ACHN (cell line): ENCODE measurements at places on chromosomes 16 and 17.
A peak's percentile ranks its signal among the peaks of the same experiment; 100 is the strongest.

DNA sequence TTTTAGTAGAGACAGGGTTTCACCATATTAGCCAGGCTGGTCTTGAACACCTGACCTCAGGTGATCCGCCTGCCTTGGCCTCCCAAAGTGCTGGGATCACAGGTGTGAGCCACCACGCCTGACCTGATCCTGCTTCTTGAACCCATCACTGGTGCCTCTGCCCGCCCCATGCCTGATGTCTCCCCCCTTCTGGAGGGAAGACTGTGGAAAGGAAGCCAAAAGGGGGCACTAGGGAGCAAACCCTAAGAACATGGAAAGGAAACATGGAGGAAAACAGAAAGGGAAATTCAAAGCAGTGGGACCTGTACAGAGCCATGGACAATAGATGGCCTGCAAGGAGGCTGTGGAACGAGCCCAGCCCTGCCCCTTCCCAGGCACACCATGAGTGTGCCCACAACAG lies 31.1 kb upstream of the FASN start:
- no peak for DNase-seq

DNA sequence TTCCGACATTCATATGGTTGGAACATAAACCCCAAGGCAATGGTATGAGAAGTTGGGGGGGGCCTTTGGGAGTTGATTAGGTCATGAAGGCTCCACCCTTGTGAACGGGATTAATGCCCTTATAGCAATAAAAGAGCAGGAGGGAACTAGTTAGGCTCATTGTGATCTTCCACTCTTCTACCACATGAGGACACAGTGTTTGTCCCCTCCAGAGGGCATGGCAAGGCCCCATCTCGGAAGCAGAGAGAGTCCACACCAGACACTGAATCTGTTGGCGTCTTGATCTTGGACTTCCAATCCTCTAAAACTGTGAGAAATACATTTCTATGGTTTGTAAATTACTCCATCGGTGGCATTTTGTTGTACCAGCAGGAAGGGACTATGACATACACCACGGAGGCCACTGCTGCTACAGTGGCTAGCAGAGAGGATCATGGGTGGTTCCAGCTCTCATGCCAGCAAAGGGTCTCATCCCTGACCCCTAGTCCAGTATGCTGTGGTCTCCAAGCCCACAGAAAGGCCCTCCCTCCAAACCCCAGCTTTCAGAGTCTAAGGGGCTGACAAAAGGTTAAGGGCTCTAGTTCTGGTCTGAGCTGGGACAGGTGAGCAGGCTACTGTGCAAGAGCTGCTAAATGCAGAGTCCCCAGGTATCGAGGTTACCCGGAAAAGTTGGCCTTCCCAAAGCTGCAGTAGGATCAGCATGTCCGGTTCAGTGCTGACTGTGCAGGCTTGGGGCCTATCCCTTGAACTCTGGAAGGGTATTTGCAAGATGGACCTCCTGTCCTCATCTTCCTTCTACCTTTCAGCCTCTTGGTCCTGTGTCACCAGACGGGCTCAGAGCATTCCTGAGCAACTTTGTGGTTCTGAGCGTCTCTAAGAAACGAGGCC lies 12.2 kb downstream of the CCR7 start:
- DNase-seq, result no peak

- DNase-seq, result no peak
These were observed 16.6 kb upstream of the IL21R start for GRCh38 chr16:27385398-27385797.

- no peak for DNase-seq
These were observed 1.7 kb downstream of the MLST8 start for GRCh38 chr16:2206780-2207433.

GRCh38 chr16:61909074-61909473 lies 127.2 kb downstream of the CDH8 start:
- no peak for DNase-seq

DNA sequence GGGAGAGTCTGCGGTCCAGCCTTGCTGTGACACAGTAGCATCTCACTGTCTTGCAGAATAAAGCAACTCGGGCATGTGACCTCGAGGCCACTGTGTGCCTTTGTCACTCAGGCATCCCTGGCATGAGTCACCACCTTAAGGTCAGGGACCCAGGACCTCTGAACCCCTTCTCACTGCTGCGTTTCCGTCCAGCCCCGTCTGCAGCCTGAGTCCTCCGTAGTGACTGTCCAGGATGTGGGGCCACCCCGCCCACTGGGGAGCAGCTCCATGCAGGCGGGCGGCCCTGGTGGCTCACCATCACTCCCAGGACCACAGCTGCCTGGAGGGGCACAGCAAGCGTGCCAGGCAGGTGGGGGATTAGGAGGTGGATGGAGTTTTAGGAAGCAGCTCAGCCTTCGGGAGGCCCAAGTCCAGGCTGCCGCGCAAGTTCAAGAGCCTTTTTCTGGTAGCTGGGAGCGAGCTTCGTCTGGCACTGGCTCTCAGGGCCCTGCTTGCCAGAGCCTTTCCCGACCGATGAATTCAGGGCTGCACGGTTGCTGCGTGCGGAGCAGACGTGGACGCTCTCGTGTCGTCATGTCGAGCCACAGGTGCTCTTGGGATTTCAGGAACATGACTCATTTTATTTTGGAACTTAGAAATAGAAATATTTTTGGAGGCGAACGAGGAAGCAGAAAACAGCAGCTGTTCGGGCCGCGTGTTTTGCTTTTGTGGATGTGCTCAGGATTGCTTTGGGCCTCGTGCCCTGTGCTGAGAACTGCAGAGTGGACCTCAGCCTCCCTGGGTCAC lies 16.8 kb downstream of the KCTD5 start:
- DNase-seq, result no peak

DNA sequence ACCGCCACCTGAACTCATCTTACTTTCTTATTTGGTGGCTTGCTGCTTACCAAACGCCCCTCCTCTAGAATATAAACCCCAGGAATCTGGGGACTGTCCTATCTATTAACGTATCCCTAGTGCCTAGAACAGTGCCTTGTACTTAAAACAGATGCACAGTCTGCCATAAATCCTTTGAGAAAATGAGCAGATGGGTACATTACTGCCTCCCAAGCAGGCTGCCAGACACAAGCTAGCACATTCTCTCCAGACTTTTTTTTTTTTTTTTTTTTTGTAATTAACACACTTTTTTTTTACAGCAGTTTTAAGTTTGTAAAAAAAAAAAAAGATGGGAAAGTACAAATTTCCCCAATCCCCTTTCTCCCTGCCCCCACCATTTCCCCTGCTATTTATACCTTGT lies 57.3 kb upstream of the RPL38 start:
- DNase-seq, result no peak

GRCh38 chr17:8175795-8176196 lies 384 bp downstream of the TMEM107 start:
- no peak for DNase-seq

DNA sequence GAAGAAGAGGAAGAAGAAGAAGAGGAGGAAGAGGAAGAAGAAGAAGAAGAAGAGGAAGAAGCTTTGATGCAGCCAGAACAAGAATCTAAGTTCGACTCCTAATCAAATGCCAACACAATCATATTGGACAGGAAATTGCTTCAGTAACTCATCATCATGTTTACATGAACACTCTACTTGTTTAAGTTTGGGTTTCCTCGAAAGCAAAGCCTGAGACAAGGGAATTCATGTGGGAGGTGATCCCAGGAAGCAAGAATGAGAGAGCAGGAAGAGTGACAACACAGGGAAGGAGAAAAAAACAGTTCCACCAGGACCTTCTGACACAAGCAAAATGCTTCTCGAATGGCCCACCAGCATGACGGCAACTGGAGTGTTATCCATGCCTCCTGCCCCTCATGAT lies 279.0 kb downstream of the PMP22 start:
- no peak for DNase-seq

DNA sequence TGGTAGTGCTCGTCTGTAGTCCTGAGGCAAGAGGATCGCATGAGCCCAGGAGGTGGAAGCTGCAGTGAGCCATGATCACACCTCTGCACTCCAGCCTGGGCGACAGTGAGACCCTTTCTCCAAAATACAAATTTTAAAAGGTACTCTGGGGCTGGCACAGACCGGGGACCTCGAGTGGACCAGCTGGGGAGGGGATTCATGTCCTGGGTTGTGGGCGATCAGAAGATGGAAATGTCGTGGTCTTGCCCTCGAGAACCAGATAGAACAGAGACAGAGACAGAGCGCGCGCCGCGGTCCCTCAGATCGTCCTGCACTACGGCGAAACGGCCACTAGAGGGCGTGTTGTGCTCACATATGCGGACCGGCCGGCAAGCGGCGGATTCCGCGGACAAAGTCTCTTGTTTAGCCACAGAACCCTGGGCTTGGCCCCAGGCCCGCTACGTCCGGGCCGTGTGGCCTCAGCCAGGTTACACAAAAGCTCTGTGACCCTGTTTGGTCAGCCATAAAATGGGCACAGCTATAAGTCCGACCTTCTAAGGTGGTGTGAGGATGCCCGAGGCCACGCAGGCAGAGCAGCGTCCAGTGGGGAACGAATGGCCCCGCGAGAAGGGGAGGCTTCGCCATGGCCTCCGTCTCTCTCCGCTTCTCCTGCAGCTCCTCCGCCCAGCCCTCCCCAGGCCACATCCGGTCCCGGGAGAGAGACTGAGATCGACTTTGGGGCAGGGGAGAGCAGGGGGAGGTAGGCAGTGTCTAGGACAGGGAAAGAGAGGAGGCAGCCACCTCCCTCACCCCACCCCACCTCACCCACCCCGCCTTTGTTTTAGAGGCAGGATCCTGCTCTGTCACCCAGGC lies 14.6 kb upstream of the SBK1 start:
- DNase-seq, result peak; percentile 83

GRCh38 chr17:82684228-82684841 lies 14.2 kb downstream of the RAB40B start:
- peak; percentile 69 for DNase-seq

GRCh38 chr17:71398800-71399219 lies 722.0 kb upstream of the SOX9 start:
- DNase-seq, result no peak

DNA sequence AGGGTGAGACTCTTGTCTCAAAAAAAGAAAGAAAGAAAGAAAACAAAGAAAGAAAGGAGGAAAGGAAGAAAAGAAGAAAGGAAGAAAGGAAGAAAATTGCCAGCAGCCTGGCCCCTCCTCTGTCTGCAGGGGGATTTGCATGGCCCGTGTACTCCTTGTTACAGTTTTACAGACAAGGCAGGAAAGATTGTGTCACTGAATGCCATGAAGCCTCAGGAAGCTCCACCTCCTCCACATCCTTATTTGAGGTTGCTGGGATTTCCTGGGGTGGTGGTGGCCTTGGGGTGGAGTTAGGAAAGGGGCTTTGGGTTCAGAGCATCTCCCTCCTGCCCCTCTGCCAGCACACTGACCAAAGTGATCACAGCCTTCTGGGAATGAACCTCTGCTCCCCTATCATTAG lies 23.6 kb downstream of the CFAP20 start:
- peak; percentile 82 for DNase-seq

GRCh38 chr16:66996324-66996982 lies 8.1 kb downstream of the CES4A start:
- peak; percentile 61 for DNase-seq

DNA sequence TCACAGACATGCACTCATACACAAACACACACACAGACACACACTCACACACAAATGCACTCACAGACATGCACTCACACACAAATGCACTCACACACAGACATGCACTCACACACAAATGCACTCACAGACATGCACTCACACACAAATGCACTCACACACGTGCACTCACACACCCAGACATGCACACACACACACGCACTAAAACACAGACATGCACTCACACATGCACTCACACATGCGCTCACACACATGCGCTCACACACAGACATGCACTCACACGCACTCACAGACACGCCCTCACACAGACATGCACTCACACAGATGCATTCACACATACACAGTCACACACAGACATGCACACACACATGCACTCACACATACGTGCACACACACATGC lies 2.7 kb upstream of the ZNF469 start:
- DNase-seq, result no peak

GRCh38 chr17:36481829-36482228 lies 4.7 kb upstream of the ZNHIT3 start:
- DNase-seq, result no peak

- no peak for DNase-seq
These were observed 263.4 kb downstream of the BCAS3 start for GRCh38 chr17:60941028-60941427.

DNA sequence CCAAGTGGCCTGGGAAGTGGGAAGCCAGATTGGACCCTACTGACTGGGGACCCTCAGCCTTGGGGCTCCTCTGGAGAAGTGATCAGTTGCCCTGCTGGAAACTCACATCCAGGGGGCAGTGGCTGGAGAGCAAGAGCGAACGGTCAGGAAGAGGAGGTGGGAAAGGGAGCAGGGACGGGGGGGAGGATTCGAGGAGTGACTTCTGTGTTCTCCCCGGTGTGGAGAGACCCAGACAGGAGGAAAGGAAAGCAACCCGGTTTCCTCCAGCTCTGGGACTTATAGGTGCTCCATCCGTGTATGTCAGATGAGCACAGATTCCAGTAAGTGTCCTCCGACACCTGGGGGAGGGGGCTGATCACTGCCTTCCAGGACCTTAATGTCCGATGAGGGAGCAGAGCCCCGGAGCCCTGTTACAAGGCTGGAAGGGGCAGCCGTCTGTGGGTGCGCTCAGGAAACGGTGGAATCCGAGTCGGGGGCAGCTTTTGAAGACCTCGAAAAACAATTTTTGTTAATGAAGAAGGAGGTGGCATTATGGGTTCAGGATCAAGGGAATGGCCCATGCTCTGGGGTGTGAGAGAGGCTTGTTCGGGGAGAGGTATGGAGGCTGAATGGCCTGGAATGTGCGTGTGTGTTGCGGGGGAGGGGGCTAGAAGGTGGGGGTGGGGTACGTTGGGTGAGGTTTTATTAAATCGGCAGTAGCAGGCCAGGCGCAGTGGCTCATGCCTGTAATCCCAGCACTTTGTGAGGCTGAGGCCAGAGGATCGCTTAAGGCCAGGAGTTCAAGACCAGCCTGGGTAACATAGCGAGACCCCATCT lies 34.8 kb upstream of the NDRG4 start:
- DNase-seq, result peak; percentile 38

GRCh38 chr16:86086471-86086870 lies 187.5 kb downstream of the IRF8 start:
- no peak for DNase-seq

DNA sequence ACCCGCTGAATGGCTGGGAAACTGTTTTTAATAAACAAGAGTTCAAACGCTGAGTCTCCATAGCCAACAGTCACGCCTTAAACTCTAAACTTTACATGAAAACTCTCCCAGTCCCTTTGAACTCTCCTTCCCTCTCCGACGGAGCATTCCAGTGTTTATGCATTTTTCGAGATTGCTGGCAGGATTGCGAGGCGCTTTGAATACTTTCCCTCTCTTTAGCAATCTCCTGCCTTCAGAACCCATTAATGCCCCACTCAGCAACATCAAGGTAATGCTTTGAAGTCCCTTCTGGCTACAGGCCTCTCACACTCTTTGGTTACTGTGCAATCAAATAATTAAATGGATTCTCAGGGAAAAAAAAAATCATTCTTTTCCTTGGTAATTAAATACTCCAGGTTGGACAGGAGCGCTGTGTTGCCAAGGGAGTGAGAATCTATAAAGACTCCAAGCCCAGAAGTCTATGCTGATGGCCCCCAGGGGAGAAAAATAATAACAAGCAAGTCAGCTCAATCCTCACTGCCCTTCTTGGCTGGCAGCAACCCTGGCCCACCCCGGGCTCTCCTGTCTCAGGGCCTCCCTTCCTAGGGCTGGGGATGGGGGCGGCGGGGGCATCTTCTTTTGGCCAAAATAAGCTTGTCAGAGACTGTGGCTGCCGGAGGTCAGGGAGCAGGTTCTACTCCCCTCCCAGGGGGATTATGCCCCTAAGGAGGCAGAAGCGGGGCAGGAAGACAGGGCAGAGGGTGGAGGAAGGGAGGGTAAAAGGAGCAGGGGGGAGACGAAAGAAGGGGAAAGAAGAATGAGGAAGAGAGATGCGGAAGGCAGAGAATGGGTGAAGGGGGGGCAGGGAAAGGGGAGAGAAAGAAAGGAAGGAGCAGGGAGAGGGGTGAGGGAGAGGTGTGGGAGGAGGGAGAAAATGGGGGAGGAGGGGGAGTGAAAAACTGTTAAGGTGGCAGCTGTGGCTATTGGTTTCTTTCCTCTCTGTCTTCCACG lies 45.2 kb downstream of the AXIN2 start:
- DNase-seq, result no peak
